ENCODE measurements at places on chromosomes 16 and 17.

DNA sequence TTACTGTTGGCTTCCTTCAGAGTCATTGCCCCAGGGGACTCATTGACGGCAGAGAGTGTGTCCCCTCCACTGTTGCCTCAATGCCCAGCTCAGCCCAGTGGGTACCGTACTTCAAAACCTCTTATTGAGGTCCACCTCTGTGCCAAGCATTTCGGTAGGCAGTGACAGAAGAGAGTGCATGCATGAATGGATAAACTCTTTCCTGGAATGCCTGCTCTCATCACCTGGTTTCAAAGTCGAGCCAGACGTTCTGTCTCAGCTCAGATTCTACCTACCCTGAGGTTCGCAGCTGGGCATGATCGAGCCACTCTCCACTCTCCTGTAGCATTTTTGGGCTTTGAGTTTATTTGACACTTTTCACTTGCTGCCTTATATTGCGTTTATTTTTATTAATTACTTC lies 647.0 kb downstream of the MAF start:
- DNase-seq: no peak

DNA sequence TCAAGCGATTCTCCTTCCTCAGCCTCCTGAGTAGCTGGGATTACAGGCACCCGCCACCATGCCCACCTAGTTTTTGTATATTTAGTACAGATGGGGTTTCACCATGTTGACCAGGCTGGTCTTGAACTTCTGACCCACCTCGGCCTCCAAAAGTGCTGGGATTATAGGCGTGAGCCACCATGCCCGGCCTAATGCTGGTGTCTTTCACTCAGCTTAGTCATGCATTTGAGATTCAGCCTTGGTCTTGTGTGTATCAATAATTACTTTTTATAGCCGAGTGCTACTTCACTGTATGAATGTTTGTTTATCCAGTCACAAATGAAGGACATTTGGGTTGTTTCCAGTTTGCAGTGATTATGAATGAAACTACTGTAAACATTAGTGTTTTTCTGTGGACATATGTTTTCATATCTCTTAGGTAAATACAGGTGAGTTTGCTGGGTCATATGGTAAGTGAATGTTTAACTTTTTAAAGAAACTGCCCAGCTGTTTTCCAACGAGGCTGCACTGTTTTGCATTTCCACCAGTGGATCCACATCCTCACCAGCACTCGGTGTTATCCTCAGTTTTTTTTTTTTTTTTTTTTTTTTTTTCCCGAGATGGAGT lies 11.0 kb upstream of the PLCG2 start:
- no peak for DNase-seq

DNA sequence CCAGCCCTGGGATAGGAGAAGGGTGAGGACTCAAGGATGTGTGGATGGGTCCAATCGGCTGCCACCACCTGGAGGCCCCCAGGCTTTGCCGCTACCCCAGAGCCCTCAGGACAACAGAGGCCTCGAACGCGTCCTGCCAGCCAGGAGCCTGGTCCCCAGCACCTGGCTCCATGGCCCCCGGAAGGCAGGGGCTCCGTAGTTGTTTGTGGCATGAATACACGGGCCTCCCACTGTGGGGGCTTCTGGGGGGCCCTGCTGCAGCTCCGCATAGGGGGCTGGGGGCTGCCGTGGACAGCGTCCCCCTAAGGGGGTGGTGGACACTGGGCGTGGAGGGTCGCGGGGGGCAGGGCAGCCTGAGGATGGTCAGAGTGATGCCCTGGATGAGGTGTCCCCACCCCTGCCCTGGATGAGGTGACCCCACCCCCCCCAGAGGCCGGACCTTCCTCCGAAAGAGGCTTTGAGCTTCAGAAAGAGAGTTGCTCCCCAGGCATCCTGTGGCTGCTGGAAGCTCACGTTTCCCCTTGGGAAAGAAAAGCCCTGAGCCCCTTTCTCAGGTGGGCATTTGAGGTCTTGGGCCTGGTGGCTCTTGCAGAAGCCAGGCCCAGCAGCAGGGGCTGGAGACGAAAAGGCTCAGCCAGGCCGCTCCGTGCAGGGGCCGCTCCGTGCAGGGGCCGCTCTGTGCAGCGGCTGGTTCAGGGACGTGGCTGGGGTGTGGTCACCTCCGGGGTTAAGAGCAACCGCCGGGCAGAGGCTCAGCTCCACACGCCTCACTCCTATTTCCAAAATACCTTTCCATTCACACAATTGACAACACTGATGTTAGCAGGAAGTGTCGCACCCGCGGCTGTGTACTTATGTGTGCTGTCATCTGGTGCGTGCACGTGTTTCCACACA lies 40.3 kb upstream of the GNG13 start:
- no peak for DNase-seq

DNA sequence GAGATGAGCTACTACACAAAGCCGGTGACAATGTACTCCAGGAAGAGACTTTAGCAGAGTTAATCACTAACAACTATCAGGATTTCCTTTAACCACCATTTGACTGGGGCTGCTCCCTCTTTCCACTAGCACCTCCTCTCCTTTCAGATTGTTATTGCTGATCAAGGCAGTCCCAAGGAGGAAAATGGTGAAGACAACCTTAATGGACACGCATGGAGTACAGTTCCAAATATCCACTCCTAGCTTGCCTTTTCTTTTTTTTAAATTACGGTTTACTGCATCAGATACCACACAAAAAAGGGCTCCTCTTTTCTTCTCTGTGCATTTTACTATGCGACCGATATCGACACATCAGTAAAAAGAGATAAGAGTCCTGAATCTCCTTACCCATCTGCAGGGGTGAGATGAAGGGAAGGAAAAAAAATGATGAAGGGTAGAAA lies 30.9 kb downstream of the FAM222B start:
- peak; percentile 10 for DNase-seq

- no peak for DNase-seq
Observed at GRCh38 chr16:65621640-65622039, 499.8 kb upstream of the CDH11 start.

- no peak for DNase-seq
Observed at GRCh38 chr16:87129771-87130170, 187.4 kb downstream of the C16orf95 start.

DNA sequence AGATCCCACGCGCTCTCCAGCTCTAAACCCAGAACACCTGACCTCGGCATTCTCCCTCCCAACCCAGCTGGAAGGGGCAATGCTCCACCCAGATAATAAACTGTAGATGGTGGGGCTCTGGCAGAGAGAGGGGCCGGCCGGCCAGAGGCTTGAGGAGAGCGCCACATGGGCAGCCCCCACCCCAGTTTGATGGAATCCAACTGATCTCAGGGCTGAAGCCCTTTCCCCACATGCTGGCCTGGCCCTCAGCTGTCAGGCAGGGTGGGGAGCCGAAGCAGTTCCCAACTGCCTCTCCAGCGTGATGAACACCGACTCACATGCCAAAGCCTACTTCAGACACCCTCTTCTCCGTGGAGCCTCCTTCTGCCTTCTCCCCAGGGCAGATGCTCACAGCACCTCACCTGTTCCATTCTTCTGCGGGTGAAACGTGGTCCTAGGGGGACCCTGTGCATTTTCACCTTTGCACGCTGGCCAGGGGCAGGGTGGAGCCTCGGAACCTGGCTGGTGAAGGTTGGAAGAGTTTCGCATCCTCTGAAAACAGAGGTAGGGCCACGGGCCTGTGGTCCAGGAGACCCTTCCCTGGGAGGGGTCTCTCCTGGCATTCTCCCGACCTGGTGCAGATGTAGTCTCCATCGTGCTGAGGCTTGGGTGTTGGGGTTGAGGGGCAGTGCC lies 65.7 kb upstream of the ZNF469 start:
- DNase-seq: no peak

DNA sequence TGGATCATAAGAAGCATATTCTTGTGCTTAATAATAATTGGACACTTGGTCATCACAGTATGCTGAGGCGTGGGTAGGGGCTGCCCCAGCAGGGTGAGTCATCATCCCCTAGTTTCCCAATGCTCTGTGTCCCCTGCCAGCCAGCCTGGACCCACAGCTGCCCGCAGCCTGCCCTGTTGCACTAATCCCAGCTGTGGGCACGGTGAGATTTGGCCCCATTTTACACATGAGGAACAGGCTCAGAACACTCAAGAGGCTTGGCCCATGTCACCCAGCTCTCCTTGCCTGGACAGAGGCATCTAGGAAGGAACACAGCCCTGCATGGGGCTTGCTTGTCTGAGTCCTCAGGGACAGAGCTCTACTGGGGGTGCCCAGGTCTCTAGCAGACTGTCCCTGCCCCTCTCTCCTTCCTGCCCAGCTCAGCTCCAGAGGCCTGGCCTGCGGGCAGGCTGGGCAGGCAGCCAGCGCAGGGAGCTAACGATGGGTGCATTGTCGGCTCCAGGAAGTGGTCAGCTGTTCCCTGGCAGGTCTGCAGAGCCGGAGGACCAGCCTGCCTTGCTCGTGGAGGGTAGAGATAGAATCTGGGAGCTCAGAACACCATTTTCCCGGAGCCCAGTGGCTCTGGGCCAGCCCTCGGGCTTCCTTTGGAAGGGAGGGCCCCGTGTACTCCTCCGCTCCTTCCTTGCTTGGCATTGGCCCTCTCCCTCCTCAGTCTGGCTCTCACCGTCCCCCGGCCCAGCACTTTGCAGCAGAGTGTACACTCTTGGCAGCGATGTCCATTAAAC lies 189.4 kb downstream of the RAB11FIP4 start:
- no peak for DNase-seq

GRCh38 chr17:354651-355556 lies 2.3 kb upstream of the RPH3AL start:
- DNase-seq: no peak

DNA sequence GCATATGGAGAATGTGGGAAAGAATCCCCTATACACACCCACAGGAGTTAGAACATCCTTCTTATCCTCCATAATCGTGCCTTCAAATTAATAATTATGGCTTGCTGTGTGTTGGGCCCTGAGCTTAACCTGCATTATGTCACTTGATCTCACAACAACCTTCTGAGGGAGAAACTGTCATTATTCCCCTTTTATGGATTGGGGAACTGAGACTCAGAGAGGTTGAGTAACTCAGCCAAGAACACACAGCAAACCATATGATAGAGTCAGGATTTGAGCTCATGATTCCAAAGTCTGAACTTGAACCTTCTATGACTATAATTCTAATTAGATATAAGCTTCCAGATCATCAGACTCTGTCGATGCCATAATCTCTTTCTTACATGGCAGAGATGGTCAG lies 114.2 kb upstream of the CACNG3 start:
- no peak for DNase-seq

DNA sequence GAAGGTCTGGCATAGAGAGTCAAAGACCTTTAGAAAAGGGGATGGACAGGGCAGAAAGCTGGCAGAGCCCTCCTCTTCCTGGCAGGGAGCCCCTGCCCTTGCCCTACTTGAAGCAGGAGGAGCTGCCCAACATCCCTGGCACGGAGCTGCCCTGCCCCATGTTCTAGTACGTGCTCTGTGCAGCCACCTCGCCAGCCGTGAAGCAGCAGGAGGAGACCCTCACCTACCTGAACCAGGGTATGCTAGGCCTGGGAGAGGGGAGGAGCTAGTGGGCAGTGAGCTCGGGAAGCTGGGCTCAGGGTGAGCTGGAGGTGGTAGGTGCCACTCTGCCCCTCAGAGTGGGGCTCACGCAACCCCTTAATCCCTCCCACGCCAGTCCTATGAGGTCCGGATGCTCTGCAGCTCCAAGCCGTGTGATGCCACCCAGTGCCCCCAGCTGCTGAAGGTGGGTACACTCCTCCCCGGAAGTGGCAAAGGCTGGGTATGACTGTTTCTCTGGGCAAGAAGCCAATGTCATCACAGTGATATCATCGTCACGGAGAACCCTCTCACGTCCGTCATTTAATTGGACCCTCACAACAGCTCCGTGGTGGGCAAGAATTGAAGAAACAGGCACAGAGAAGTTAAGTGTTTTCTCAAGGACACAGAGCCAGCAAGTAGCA lies 12.7 kb upstream of the STAC2 start:
- DNase-seq: no peak

DNA sequence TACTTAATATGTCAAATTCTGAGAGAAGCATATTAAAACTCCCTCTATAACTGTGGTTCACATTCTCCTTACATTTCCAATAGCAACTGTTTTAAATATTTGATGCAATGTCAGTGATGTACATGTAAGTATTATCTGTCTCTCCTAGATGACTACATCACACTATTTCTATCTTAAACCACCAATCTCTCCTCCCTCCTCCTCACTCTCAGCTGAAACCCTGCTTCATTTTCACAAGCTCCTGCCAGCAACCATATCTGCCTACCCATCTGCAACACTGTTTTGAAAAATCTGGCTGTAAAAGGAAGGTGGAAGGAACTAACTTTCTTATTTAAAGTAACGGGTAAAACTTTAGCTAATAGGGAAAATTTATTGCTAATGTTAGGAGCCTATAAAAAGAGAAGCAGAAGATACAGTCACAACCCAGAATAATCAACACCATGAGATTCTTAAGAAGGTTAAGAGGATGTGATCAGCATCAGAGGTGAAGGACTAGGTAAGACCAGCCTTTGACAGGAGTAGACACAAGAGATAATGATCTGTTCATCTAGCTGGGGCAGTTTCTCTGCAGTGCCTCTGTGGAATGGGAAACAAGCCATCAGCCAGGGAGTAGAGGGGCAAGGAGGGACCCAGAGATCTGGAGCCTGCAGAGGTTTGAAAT lies 31.0 kb downstream of the MYH10 start:
- no peak for DNase-seq

GRCh38 chr16:49019831-49020230 lies 261.8 kb downstream of the CBLN1 start:
- DNase-seq: no peak

DNA sequence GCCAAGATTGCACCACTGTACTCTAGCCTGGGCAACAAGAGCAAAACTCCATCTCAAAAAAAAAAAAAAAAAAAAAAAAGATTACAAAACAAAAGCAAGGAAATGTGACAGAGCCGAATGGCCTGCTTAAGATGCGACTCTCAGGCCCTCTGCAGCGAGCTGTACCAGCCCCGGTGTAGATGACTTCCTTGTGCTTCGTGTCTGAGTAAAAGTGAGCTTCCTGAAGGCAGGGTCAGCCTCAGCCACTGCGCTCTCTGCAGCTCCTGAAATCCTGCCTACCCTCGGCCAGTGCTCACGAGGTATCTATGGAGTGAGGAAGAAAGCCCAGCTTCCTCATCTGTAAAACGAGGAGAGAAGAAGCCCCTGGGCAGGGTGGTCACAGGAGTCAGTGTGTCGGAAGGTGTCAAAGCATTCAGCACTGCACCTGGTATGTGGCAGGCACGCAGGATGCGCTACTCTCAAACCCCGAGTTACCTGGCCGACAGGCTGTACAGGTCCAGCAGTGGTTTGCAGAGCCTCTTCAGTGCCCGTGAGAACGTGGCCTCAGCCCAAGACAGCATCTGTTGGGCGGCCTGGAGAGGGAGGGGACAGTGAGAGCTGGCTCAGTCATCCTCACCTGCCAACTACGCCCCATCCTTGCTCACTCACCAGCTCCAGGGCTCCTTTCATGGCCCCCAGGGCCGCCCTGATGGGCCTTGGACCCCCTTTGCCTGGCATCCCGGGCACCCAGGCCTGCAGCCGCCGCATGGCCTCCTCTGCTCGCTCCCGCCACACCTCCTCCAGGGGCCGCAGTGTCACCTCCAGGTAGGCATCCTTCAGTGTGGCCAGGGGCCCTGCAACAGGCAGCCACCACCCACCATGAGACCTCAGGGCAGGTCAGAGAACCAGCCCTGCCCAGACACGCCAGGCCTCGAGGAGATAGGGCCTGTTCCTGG lies 44.6 kb downstream of the RMI2 start:
- no peak for DNase-seq

- DNase-seq: no peak
Observed at GRCh38 chr16:10252155-10252554, 69.9 kb upstream of the GRIN2A start.
